ENCODE measurements at places on chromosomes 16 and 17.

- no peak for DNase-seq
These were observed 23.6 kb downstream of the KSR1 start for GRCh38 chr17:27479838-27480237.

DNA sequence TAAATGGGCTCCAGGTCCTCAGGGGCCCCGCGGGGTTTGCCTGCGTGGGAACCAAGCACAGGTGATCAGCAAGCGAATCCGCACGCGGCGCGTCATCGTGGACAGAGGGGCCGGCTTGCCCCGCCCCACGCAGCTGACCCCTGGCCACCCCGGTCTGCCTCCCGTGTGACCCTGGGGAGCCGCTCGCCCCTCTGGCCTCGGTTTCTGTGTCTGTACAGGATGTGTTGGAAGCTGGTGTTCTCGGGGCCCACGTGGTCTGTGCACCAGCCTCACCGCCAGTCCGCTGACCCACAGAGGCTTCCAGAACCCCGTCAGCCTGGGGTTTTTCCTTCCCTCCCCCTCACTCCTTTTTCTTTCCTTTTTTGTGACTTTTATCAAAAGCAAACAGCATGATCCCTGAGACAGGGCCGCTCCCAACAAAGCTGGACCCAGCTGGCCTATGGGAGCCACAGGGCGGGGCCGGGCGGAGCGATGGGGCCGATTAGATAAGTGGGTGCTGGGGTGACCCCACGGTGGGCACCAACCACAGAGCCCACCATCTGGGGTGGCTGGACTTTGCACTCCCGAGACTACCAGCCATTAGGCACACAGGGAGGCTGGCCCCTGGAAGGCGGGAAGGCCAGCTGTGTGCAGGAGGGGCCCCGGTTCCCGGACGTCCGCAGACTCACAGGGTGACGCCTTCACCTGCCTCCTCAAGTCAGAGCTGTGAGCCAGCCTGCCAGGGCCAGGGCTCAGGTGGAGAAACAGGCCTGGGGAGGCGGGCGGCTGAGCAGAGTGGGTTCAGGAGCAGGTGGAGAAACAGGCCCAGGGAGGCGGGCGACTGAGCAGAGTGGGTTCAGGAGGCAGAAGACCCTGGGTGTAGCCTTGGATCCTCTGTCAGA, 56.0 kb downstream of the ZFPM1 start:
- DNase-seq: no peak

DNA sequence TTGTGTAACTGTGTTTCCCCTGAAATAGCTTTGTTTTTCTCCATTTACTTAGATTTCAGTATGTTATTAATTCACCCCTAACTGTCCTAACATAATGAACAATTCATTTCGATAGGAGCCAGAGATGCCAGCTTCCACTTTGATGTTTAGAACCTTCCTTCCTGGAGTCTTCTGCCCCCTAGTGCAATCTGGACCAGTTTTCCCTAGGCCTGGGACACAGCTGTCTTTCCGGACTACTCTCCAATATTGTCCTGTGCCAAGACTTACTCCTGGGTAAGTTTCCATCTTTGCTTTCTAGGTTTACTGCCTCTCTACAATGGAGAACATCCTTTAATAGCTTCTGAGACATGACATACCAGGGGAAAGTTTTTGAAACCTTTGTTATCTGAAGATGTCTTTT, 12.8 kb downstream of the RECQL5 start:
- DNase-seq: no peak

DNA sequence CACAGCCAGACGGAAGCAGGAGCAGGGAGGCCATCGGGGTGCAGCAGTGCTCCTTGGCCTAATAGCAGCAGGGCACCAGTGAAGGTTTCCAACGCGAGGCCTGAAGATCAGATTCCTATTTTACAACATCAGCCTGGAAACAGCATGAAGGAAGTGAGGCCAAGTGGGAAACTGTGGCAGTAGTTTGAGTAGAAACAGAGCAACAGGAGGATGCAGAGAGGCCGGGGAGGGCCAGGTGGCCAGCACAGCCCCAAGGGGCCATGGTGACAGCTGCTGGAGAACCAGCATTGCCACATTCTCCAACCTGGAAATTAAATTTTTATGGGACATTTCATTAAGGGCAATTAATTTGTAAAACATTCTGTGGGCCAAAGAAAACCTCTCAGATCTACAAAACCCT, 3.4 kb upstream of the ANKRD11 start:
- DNase-seq: no peak

DNA sequence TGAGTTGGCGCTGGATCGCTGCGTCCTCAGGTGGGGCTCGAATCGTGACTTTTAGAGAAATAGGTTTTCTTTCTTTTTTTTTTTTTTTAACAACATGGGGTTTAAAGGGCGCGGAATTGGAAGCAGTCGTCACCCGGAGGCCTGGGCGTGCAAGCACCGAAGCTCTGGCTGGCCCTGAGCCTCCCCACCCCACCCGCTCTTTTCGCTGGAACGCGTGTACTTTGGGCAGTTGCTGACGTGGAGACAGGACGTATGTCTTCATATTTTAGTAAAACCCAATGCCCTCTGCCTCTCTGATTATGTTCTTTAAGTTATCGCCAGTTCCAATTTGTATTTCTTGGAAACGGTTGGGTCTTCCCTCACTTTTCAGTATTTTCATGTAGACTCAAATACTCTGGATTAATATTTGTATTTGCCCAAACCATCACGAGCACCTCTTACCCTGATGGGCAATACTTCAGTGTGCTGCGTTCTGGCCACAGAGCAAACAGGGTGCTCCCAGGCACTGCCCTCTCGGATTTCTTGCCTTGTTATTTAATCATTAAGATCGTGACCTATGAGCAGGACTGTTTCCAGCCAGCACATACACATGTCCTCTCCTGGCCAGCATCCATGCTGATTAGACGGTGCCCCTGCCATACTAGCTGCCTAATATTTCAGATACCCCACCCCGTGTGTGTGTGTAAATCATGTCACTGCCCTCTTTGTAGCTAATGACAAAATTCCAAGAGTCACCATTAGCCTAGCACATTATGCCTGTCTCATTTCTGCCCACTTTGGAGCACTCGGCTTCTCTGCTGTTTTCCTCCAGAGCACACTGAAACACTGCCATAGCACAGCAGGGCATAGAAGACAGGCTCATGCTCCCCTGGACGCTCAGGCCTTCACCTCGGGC, 805 bp upstream of the C16orf95 start:
- DNase-seq: no peak

DNA sequence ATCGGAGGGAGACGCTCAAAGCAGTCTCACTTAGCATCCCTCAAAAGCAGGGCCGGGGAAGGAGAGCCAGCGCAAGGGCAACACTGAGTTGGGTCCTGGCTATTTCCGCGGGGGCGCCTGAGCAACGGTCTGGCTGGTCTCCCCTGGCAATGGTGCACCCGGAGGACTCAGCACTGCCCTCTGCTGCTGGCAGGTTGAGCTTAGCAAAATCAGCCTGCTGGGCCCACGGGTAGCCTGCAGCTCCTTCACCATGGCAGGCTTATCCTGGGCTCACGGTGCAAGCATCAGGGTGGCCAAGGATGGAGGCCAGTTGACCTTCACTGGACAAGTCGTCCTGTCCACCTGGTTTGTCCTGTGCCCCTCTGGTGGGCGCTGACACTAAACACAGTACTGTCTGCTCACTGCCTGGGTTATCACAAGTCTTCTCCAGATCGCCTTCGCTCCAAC, 14.4 kb upstream of the ALDH3A1 start:
- DNase-seq: no peak

DNA sequence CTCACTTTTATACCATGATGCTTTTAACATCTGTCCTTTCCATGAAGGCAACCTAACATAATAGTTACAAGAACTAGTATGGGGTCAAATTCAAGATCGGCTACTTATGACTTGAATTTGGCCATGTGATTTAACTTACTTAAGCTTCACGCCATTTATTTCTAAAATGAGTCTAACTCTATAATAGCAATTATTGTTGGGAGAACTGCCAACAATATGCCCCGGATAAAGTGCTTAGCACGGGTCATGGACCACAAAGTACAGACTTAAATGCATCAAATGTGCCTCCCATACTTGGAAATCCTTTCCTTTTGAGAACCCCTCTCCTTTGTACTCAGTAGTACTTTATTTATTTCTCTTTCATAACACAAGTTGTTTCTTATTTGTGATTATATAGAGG, 1603.6 kb upstream of the GOT2 start:
- no peak for DNase-seq

- no peak for DNase-seq
These were observed 500.7 kb upstream of the HSBP1 start for GRCh38 chr16:83306961-83307593.

DNA sequence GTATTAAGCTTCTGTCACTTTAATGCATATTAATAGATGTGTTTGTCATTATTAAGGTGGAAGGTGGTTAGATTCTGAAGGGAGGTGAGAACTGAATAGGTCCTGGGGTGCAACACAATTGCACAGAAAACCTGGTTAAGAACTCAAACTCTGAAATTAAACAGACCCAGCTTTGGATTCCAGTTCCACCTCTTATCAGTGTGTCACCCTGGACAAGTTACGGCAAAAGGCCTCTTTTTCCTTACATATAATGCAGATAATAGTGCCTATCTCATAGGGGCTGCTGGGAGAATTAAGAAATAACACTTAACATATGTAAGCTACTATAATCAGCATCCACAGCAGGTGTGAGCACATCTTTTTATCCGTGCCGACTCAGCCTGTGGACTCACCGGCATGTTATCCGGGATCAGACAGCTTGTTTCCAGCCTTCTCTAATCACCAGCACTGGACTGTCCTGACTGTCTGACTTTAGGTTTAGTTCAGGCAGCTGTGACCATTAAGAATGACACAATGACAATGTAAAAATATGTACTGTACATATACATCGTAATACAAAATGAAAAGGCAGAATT, 31.4 kb downstream of the TEX2 start:
- no peak for DNase-seq

DNA sequence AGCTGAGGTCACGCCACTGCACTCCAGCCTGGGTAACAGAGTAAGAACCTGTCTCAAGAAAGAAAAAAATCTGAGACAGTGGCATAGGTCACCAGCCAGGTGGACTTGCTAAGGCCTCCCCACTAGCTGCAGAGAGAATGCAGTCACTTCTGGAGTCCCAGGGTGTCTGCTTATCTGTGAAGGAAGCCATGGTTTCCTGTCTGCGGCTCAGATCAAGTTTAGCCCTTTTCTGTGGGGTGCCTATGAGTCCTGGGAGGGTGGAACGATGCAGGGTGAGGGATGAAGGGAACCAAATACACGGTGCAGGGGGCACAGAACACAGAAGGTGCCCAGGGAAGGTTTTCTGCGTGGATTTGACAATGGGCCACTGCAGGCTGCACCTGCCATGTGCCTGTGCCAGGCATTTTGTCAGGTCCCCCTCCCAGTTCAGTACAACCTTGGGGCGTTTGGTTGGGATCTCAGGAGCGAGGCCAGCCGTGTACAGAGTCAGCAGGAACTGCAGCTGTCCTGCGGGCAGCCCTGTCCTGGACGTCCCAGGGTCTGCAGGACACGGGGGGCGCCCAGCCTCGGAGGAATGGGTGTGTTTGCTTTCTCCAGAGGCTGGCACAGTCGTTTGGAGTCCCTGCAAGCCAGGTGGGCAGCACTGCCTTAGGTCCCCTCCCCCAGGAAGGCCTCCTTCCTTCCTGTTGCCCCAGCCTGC, 41.8 kb downstream of the RAB11FIP4 start:
- no peak for DNase-seq

- no peak for DNase-seq
These were observed 7.9 kb upstream of the SPHK1 start for GRCh38 chr17:76376318-76377133.

DNA sequence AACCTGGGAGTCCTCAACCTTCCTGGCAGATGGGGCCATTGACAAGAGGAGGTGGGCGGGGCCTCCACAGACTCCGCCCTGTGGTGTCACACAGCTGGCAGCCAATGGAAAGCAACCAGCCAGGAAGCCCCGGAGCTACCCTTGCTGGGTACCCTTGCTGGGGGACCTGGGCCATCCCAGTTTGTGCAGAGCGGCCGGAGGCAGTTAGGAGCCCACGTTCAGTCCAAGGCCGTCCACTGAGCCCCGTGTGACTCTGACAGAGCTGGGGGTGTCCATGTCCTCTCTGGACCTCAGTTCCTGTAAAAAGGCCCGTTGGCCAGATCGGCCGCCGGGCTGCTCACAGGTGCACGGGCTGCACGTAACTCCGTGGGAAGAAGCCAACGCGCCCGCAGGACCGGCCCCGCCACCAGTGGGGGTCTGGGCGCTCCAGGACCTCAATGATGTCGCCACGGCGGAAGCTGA, 17.1 kb upstream of the FAM83G start:
- no peak for DNase-seq

GRCh38 chr16:58614212-58614611, 15.4 kb downstream of the CNOT1 start:
- no peak for DNase-seq

DNA sequence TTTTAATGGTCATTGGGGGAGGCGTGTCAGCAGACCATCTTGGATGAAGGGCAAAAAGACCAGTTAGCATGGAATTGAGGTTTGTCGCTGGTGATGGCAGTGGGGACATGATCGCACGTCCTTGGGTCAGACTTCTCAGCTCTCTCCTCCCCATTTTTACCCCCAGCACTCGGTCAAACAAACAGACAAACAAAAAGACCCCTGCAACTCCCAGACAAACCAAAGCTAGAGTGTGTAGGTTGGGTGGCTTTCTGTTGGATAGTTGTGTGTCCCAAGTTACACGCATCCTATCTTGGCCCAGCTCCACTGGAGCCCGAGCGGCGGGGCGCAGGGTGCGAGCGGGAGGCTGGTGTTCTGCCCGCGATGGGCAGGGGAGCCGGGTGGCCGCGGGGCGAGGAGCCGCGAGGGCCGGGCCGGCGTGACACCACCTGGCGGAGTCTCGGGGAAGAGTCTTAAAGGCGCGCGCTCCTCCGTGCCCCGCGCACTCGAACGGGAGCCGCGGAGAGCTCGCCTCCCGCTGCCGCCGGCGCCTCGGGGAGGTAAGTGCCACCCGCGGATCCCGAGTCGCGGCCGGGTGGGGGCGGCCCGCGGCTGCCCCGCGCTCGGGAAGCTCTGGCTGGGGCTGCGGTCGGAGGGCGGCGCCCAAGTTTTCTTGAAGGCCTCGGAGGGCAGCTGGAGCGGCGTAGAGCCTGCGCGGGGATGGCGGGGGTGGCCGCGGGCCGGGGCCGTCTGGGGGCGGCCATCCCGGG, 18.5 kb upstream of the NTN1 start:
- DNase-seq: no peak

GRCh38 chr17:12536021-12536420, 129.7 kb upstream of the MYOCD start:
- DNase-seq: no peak

DNA sequence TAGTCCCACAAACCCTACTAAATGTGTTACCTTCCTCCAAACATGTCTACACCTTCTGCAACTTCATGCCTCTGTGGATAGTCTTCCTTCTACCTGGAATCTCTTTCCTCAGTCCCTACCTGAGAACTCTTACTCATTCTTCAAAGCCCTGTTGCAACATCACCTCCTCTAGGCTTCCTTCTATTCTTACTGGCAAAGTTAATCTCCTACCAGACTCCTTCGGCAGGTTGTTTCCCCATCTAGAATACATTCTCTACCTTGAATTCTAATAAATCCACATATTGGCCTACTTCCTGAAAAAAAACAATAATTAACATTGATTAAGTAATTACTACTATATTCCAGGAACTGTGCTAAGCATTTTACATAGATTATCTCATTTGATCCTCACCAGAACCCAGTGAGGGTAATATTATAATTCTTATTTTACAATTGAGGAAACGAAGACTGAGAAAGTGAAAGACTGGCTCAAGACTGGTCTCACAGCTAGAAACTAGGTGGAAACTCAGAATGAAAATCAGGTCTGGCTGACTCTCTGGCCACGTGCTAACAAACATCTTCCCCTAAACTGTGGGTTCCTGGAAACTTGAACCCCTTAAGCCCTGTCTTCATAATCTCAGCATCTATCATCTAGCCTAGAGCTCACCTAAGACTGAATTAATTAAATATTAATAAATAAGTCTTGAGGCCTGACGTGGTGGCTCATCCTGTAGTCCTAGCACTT, 4.6 kb upstream of the STAT3 start:
- no peak for DNase-seq

GRCh38 chr17:41547378-41547841, 19.3 kb upstream of the KRT19 start:
- no peak for DNase-seq

Data from NCI-H187 treated with DMSO at 0.1 percent for 48 hours (cell line).